NCI-H446 (cell line): ENCODE measurements at places on chromosomes 3 and 15.

DNA sequence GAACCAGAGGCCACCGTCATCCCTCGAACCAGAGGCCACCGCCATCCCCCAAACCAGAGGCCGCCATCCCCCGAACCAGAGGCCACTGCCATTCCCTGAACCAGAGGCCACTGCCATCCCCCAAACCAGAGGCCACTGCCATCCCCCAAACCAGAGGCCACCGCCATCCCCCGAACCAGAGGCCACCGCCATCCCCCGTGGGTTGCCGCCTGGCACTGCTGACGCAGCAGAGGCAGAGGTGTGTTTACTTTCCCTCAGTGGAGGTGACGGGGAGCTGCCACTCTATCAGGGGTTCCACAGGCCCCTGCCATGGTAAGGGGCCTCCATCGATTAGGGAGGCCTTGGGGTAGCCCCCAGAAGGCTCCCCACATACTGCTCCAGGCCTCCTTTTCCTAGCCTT lies 1.5 kb downstream of the IQSEC1 start:
- DNase-seq, result no peak

DNA sequence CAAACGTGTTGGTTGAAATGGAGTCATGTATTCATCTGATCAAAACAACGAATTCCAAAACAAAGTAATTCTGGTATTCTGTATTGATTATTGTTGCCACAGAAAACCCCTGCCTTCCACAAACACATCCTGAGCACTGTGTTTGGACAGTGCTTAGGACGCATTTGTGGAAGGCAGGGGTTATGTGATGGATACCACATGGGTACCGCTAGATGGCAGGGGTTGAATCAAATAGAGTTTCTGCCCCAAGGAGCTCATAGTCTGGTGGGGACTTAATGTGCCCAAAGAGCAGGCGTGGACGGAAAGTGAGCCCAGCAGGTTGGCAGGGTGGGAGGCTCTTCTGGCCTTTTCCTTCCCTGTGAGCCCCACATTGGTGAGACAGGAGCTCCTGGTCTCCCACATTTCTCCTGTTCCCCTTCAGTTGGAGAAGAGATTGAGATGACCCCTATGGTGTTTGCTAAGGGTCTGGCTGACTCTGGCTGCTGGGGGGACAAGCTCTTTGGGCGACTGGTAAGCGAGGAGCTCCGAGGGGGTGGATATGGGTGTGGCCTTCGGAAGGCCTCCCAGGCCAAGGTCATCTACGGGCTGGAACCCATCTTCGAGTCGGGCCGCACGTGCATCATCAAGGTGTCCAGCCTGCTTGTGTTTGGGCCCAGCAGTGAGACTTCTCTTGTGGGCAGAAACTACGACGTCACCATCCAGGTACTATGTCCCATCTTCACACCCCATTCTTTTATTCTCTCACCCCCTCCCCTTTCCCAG lies 22.1 kb upstream of the SLC28A1 start:
- no peak for DNase-seq

DNA sequence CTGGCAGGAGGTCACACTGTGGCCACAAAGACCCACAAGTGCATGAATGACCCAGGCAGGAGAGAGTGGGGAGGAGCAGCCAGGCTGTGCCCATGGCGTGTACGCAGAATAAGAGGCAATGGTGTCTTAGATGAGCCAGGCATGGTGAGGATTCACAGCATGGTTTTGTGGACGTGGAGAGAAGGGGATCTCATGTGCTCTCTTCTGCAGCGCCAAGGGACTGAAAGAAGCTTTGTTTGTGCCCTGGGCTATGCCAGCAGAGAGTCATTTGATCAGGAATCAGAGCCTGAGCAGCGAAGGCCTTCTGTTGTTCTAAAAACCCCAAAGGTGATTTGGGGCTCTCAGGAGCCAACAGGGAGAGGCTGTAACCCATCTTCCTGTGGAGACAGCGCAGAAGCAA lies 18.7 kb upstream of the RPP14 start:
- no peak for DNase-seq

GRCh38 chr3:112489674-112490479 lies 9.4 kb downstream of the BTLA start:
- no peak for DNase-seq

GRCh38 chr3:99472385-99472784 lies 166.0 kb upstream of the COL8A1 start:
- DNase-seq, result peak; percentile 6

GRCh38 chr15:45873781-45874180 lies 239.0 kb downstream of the SQOR start:
- no peak for DNase-seq

GRCh38 chr3:128875556-128876120 lies 3.8 kb upstream of the ACAD9 start:
- DNase-seq, result no peak

- no peak for DNase-seq
These were observed 24.2 kb upstream of the MBNL1 start for GRCh38 chr3:152244517-152244888.

GRCh38 chr3:150286390-150287147 lies 121.5 kb upstream of the TSC22D2 start:
- peak; percentile 58 for DNase-seq

- no peak for DNase-seq
These were observed 435 bp downstream of the SLC35G2 start for GRCh38 chr3:136819392-136819730.
